ENCODE measurements at places on chromosomes 2 and 18.

DNA sequence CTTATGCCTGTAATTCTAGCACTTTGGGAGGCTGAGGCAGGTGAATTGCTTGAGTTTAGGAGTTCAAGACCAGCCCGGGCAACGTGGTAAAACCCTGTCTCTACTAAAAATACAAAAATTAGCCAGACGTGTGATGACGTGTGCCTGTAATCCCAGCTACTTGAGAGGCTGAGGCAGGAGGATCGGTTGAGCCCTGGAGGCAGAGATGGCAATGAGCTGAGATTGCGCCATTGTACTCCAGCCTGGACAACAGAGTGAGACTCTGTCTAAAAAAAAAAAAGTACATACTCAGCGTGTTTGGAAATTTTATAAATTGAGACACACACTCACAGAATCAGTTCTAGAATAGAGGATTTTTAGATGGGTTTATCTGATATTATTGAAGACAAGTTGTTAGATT lies 17.1 kb upstream of the GIGYF2 start:
- no peak for DNase-seq

- no peak for DNase-seq
Observed at GRCh38 chr2:158724803-158725381, 70.2 kb upstream of the DAPL1 start.

DNA sequence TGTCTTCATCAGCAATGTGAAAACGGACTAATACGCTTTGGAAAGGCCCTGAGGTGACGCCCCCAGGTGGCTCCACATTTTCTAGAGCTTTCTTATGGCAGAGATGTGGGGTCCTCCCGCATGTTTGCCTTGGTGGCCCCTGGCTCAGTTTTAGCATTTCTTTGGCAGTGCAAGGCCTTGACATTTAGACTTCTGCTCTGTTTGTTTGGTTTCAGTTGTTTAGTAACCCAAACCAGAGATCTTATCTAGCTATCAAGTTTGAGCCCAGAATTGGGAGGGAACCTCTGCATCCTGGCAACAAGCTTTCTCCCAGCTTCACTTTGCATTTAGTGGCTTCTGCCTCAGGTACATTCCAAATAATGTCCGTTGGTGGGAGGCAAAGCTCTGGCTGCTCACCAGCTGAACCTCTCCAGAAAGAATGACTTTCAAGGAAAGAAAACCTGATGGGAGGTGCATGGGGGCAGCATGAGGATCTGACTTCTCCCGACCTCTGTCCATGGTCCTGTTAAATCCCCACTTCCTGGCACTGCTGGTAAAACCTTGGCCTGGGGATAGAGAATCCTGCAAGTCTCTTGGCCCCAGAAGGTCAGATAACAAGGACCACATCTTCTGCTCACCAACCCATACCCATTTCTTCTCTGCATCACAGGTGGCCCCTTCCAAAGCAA lies 12.0 kb upstream of the MBP start:
- DNase-seq = no peak

DNA sequence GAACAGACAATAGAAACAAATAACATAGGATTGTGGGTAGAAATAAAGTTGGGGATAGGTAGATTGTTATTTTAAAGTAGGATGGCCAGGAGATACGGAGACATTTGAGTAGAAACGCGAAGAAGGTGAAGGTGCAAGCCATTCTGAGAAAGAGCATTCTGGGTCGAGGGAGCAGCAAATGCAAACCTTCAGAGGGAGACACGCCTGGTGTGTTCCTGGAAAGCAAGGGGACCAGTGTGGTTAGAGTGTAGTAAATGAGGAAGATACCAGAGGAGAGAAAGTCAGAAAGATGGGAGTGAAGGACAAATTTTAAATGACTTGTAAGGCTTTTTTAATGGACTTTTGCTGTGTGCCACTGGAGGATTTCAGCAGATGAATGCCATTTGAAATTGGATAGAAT lies 1.7 kb downstream of the CYP20A1 start:
- no peak for DNase-seq

GRCh38 chr18:37419315-37419714 lies 146.3 kb downstream of the CELF4 start:
- no peak for DNase-seq

DNA sequence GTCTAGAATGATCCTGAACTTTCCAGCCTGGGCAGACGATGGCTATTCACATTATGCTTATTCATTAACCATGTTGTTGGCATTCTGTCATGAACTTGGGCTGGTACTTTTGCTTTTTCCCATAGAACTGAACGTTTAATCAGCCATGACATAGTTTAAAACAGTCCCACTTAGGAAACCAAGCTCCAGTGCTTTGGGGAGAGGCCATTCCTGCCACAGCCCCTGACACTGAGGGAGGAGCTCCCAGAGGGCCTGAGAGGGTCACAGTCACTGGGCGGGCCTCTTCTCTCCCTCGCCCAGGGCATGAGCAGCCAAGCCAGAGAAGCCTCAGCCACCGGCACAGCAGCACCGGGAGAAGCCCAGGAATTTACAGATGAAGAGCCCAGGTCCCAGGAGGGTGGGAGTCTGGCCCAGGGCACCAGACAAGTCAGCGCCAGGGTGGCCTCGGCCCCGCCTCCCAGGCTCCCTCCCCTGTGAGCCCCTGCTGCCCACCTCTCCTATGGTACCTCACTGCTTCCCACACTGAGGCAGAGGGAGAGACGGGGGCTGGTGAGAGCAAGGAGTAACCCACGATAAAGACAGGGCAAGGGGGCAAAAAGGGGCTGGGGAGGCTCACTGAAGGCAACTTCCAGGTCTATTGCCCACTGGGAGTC lies 33.6 kb downstream of the MAL start:
- DNase-seq = no peak

DNA sequence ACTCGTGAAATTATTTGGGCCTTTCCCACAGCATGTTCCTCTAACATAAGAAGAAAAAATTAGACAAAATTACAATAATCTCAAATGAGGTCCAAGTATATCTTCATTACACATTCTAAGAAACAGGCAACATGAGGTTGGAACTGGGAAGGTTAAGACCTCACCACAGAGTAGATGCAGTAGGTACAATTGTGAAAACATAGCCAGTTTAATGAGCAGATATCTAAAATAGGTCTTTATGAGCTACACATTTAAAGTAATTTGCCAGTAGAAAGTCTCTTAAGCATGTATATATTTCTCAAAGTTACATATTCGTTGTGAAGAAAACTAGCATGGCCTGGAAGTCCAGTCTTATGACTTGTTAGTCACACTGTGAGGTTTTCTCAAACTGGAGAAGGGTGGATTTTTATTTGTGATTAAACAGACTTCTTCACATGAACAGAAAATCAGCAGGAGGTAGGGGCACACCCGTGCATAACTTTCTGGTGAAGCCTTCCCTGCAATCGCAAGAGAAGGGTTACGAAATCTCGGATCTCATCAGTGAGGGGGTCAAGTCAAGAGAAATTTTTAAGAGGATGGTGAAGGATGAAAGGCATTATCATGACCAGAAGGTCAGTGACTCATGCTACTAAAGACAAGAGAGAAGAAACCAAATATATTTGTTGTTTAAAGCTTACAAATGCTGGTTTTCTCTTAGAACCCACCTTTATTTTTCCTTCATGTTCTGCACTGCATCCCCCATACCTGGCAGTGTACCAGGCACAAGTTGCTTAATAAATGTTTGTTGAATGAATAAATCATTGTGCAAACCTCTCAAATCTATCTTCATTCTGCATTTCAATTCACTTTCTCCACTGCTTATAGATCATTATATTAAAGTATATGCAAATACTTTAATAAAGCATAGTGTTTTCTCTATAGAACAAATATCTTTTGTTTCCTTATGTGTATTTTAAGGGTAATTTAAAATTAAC lies 5.1 kb upstream of the RAB27B start:
- no peak for DNase-seq

DNA sequence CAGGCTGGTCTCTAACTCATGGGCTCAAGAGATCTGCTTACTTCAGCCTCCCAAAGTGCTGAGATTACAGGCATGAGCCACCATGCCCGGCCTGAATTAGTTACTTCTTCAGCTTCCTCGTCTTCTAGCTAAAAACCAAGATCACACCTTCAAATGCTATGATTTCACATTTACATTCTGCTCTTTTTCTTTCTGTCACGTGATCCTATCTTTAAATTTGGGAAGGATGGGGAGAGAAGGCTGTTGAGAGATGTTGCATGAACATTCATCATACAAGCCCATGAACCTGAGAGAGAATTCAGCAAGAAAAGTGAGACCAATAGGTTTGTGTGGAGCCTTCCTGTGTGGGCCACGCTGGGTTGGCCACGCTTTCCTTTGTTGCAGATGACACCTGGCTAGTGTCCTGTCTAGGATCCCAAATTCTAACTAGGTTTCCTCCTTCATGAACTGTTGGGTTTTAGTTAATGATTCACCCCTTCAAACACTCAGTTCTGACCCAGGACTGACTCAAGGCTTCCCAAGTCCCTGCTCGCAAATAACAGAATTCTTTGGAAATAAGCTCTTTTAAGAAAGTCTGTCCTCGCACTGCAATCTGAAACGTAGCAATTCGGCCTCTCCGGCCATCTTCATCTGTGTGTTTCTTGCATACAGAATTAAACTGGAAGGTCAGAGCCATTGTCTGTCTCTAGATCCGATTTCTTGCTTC lies 57.3 kb upstream of the CREB1 start:
- no peak for DNase-seq

- DNase-seq = no peak
Observed at GRCh38 chr18:52150050-52150449, 189.9 kb upstream of the DCC start.
